ENCODE measurements at places on chromosomes 11 and 22.

DNA sequence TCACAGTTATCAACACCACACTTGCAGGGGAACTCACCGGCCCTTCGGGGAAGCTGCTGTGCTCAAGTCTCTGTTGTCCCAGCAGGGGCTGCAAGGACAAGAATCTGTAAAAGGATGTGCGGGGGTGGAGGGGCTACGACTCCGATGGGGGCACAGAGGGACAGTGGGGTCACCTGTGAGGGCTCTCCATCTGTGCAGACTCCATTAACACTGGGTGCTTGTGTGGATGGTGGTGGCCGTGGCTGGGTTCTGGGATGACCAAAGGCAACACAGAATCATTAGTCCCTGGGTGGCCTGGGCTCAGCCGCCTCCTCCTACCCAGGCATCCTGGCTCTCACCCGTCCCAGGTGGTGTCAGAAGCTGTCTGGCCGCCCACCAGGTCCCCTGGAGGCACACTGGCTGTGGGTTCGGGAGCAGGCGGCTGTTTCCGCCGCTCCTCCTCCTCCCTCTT lies 10.2 kb upstream of the RBM4B start:
- no peak for DNase-seq

GRCh38 chr11:96279018-96279895 lies 63.7 kb downstream of the MAML2 start:
- no peak for DNase-seq

GRCh38 chr11:2781408-2782274 lies 81.8 kb upstream of the KCNQ1OT1 start:
- peak; percentile 29 for DNase-seq

GRCh38 chr22:47382164-47382890 lies 619.9 kb downstream of the TBC1D22A start:
- DNase-seq, result peak; percentile 30

GRCh38 chr11:132943357-132943705 lies 589.0 kb downstream of the OPCML start:
- DNase-seq, result no peak

DNA sequence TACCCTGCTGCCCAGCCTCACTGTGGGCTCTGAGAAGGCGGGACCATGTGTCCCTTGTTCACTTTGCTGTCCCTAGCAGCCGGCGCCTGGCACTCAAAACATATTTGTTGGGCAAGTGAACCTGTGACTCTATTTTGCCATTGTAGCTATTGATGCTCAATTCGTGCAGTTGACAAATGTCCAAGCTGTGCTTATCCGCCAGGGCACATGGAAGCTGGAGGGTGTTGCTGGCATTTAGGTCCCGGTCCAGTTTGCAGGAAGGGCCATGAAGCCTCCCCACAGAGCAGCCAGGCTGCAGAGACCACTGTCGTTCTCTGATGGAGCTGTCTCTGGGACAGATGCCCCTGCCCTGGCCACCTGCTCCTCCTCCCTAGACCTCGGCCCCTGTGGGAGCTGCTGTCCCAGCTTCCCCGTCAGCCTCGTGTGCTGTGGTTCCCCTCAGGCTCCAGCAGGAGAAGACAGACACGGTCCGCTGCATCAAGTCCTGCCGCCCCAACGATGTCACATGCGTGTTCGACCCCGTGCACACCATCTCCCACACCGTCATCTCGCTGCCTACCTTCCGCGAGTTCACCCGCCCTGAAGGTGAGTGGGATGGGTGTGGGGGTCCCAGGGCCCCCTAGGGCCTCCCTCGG lies 71.5 kb downstream of the FBLN1 start:
- DNase-seq, result no peak

- no peak for DNase-seq
Observed at GRCh38 chr11:66003291-66003690, 988 bp downstream of the BANF1 start.

DNA sequence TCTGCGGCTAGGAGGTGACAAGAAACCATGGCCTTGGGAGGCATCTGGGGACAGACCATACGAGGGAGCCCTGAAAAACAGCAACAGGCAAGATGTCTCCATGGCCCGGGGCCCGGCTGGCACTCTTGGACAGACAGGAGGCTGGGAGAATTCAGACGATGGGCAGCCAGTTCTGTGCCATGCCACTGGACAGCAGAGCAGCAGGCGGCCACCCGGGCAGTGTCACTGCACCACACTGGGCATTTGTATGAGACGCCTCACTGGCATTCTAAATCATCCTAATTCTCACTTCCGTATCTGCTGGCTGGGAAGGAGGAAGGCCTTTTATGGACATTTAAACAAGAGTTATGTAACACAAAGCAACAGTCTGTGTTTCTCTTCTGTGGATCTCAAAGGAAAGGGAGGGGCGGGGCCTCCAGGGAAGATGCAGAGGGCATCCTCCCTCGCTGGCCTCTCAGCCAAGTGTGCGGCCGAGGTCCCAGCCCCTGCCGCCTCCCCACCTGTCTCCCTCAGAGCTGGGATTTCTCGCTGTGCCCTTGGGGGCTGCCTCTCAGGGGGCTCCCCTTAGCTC lies 350.3 kb downstream of the SHANK2 start:
- DNase-seq, result no peak

Measured in RWPE2 (cell line).